NCI-H69 (cell line): ENCODE measurements at places on chromosomes 6 and 20.

- DNase-seq = no peak
Observed at GRCh38 chr6:100347901-100348550, 116.7 kb downstream of the SIM1 start.

DNA sequence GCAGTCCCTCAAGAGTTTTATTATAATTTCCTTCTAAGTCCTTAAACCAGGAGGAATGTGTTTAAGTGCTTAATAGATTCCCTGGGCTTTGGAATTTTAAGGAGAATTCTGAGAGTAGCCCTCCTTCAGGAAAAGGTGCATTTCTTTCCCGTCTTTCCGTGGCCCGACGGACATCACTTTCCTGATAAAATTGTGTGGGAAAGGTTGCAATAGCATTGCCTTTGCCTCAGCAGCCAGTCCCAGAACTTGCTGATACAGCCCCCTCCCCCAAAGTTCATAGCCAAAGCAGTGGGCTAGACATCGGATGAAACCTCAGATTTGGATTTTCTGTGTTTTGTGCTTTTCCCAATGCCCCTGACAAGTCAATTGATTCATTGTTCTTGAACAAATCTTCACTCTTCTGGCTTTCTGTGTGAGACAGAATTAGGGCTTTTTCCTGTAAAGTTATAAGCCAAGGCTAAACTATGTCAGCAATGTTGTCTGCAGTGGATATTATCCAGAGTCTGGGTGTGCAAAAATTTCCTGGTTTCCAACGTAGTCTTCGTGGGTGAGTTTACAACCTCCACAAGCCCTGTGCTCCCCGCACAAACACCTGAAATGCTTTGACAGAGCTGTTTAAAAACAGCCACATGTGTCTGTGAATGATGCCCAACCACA is 1.1 kb upstream of the SMOC2 start:
- DNase-seq = no peak

- no peak for DNase-seq
Observed at GRCh38 chr6:160395187-160395586, 47.0 kb downstream of the SLC22A3 start.

- DNase-seq = no peak
Observed at GRCh38 chr6:114151064-114151690, 180.2 kb upstream of the HDAC2 start.

DNA sequence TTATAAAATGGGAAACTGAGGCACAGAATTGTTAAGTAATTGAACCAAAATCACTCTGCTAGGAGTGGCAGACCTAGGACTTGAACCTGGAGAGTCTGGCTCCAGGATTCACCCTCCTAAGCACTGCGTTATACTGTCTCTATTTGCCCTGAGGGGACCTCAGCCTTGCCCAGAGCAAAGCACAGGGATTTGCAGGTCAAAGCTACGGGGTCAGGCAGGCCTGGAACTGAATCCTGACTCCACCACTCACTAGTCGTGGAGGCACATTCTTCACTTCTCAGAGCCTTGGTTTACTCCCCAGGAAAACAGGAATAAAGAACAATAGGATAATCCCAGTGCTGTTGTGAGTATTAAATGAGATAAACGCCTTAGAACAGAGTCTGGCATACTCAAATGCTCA is 19.4 kb downstream of the KCNK15 start:
- DNase-seq = no peak

- DNase-seq = no peak
Observed at GRCh38 chr20:55269913-55270312, 735.4 kb downstream of the CBLN4 start.

- DNase-seq = peak; percentile 81
Observed at GRCh38 chr6:49003348-49003747, 459.7 kb downstream of the MMUT start.

GRCh38 chr6:156351346-156351966 is 425.7 kb upstream of the ARID1B start:
- DNase-seq = no peak

DNA sequence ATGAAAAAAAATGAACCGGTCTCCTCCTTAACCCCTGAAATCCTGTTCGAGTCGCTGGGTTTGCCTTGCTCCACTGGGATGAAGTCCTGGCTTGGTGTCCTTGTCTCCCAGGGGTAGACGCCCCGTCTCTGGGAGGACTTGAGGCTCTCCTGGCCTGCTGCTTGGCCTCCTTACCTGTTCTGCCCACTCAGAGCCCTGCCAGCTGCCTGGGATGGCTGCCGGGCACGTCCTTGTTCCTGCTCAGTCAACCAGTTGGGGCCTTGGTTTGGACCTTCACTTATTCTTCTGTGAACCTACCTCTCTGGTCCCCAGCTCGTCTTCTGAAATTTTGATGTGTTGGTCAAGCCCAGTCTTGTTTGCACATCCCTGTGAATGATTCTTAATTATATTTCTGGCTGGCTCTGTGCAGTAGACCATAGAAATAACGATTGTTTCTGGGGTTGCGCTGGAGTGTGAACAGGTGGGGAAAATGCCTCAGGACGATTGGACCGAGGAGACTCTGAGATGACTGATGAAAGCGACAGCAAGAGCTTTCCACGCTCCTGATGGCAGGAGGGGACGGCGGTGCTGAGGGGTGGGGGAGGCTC is 126.5 kb upstream of the ESR1 start:
- no peak for DNase-seq

DNA sequence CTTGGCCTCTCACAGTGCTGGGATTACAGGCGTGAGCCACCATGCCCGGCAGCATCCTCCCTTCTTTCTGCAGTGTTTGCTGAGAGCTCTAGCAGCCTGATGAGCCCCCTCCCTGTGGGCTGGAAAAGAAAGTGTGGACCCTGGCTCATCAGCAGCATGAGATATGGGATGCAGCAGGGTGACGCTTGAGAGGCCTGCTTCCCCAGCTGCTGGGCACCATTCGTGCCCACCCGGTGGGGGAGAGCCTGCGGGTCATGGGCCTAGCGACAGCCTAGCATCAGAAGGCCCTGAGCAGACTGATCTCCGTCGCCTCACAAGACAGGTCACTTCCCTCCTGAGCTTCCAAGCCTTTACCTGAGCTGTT is 16.0 kb upstream of the CCDC167 start:
- peak; percentile 91 for DNase-seq

DNA sequence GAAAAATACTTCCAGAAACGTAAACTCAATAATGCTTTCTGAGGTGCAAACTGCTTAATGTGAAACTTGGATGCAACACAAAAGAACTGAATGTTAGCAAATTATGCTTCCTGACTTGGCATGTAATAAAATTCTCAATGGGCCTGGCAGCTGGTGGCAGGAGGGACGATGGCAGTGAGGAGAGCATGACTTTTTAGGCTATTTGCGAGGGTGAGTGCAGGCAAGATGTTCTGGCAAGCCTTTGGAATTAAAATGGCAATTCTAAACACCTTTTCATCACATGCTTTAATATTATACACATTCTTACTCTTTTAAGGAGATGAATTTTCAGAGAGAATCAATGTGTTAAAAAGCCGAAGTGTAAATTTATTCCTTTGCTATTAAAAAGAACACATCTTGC is 224.8 kb upstream of the CDH4 start:
- no peak for DNase-seq

- DNase-seq = no peak
Observed at GRCh38 chr6:22435151-22435550, 134.2 kb upstream of the HDGFL1 start.

DNA sequence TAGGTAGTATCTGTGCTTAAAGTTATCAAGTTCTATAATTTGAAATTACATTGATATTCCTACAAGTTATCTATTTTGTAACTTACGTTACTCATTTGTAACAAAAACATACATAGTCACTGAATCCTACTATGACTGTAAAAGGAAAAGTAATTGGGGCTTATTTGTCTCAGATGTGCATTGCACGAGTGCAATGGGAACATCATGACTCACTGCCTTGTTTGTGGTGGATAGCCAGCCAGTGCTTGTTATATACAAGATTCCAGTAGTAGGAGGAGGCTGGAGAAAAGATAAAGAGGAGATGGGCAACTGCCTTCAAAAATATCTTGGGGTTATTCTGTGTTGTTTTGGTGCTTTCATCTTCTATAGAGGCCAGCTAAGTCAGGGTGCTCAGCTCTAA is 164.1 kb downstream of the RNF144B start:
- no peak for DNase-seq

DNA sequence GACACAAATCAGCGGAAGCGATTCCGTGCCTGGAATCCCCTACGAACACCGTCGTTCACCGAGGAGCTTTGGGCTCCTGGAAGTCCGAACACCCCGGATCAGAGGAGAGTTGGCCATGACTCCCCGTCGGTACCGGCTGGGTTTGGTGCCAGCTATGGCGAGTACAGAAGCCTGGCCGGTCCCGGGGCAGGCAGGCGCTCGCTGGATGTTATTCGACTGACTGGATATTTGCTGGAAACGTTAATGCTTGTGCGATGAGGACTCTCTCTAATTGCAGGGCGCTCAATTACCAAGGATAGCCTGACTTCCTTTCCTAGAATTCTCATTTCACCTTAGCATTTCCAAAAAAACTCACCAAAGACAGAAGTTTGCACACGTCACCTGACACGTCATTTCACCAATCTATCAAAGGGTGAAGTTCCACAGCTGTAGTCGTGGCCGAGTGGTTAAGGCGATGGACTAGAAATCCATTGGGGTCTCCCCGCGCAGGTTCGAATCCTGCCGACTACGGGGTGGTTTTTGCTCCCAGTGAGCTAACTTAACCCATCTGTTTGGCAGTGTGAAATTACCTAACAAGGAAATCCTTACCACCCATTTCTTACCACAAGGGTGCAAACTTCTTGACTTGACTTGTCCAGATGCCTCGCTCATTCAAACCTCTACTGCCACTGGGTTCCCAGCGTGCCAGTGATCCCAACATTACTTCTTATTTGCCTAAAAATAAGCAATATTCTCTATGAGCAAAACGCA is 22.7 kb upstream of the ZNF184 start:
- peak; percentile 88 for DNase-seq

GRCh38 chr6:118902726-118903125 is 8.8 kb downstream of the ASF1A start:
- DNase-seq = no peak

DNA sequence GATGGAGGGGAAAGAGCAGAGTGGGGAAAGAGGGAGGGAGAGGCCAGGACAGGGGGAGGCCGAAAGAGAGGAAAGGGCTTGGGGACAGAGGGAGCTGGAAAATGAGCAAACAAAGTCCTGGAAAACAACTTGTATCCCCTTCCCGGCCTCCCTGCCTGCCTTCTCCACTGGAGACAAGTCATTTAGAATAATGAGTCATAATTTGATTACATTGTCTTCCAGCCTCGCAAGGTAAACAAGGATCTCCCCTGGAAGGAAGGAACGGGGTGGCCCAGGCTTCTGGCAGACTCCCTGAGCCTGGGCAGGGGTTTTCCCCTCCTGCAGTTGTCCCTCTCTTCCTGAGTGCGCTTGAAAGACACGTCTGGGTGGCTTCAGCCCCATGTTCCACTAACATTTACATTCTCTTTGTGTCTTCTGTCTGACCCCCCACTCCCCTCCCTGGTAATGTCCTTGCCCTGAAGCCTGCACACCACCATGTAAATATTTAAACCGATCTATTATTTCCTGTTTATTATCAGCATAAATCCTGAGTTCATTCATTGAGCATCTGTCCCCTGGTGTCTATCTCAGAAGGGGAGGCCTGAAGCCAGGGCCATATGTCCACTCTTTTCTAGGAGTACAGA is 12.1 kb upstream of the MRPS18A start:
- DNase-seq = peak; percentile 98

DNA sequence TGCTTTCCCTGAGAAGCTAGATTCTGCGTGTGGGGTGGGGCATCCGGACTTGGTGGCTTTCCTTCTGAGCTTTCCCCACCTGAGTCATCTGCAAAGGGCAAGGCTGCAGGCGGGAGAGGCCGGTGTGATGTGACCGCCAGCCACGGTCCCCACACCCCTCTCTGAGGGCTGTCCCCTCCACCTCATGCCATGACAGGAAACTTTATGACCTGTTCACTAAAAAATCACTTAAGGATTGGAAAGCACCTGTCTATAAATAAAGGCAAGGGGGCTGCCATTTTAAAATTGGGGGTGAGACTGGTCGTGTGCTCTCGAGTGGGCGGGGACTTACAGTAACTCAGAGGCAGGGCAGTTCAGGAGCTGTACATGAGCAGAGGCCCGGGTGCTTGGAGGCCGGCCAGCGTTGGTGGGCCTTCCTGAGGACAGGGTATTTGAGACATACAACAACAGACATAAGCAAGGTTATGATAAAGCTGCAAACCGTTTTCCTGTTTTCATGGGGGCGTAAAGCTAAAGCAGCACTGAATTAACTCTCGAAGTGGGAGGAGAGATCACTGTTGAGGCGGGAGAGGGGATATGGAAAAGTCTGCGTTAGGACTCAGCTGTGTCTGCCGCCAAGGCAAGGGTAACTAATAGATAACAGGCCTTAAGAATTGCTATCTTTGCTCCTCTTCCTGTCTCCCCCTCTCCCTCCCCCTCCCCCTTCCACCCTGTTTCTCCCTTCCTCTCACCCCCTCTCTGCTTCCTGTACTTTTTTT is 16.1 kb upstream of the SERPINB1 start:
- no peak for DNase-seq

DNA sequence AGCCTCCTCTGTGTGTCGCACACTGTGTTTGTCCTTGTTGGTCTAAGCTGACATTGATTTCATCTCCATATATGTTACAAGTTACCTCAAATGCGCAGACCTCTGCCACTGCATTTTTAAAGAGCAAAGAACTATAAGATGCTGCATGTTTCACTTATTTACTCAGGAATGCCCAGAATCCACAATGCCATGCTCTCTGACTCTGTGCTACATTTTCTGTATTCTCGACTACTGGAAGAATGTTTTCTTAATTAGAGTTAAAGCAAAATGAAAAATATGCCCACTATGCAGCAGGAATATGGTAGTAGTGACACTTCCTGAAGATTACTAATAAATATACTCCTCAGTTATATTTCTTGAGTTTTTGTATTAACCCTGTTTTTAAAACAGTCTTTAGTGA is 296.4 kb downstream of the HACE1 start:
- DNase-seq = no peak

DNA sequence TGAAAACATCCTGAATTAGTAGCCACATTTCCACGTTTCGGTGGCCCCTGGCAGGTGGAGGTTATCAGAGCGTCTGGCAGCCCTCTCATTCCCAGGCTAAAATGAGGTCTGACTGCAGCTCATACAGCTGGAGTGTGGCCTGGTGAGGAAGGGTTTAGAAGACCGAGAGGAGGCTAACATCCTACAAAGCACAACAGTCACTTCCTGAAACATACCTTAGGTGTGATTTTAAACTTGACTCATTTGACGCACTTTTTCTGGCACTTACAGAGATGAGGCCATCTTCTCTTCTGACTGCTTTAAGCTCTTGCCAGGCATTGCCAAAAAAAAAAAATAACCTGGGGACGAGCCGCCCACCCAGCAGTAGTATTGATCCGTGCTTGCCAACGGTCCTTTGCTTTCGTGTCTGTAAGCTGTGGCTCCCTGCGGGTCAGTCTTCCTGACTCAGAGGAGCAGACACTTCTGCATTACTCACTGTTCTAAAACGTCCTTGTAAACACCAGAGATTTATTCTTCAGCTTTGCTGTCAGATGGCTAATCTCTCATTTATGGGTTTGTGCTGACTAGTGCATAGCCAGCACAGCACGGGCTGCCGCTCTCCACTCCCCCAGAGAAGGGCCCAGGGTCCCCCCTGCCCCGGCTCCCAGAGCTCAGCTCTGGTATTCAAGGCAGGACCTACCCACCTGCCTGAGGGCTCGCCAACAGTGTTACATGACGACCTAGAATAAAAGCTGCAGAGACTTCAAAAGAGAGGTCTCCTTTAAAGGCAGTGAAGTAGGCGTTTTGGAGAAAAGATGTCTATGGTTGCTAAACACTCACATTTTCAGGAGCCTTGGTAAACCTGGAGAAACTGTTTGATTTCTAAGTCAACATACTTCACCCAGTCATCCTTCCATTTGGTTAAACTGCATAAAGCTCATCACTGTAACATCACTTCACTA is 78.5 kb upstream of the FRMD1 start:
- DNase-seq = no peak
